Cortex of kidney (tissue), 1 donor: ENCODE measurements at places on chromosomes 1 and 21.

GRCh38 chr1:18529714-18530113 is 49.0 kb downstream of the KLHDC7A start:
- no peak for DNase-seq

DNA sequence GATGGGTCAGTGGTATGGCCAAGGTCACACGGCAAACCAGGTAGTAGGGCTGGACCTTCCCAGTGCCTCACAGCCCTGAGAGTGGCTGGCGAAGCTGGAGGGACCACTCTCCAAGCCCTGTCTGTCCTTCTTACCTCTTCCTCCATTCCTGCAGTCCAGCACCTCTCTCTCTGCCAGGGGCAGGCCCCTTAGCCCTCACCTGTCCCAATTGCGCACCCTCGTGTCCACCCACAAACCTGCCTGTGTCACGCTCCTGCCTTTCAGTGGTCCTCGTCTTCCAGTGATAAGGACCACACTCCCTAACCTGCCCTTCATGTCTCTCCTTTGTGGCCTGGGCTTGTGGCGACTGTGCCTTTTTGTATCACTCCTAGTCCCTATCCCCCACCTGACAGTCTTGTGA is 3.4 kb downstream of the PODN start:
- no peak for DNase-seq

DNA sequence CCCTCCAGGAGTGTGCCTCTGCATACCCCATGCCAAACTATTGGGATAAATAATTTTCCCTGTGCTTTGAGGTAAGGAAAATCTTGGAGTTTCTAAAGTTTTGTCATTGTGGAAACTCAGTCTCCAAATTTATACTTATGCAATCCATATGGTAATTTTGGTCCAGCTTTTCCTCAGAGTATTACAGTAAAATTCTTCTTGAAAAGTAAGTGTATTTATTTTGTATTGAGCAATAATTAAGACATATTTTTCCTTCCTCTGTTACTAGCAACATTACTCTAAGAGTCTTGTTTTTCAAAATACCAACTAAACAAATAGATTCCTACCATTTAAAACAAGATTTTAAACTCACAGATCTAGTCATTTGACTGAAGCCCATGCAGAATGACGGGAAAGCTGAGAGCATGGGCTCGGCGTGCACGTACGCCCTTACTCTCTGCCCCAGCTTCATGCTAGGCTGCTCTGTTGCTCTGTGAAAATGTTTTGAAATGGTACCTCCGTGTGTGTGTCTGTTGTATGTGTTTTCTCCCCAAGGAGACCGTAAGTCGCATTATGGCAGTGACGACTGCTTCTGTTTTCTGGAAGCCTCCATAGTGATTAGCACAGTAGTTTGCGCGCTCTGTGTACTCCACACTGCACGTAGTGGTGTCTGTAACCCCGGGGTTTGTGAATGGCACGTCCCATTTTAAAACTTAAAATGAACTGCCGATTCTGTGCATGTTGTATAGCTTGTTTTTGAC is 165.3 kb downstream of the SDCCAG8 start:
- no peak for DNase-seq

DNA sequence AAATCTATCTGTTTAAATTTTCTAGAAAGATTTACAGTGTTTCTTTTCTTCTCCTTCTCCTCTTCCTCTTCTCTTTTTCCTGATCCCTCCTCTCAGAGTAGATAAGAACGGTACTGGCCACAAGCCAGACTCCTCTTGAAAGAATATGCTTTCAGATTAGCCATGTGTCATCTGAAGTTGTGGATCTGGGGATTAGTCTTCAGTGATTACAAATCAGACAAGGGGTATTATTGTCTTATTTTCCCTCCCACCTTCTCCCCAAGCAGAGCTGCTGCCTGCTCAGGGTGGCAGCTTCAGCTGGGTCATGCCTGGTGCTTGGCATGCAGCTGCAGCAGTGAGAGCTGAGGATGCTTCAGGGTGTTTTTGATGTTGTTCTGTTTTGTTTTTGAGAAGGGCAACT is 42.7 kb downstream of the SGIP1 start:
- no peak for DNase-seq

DNA sequence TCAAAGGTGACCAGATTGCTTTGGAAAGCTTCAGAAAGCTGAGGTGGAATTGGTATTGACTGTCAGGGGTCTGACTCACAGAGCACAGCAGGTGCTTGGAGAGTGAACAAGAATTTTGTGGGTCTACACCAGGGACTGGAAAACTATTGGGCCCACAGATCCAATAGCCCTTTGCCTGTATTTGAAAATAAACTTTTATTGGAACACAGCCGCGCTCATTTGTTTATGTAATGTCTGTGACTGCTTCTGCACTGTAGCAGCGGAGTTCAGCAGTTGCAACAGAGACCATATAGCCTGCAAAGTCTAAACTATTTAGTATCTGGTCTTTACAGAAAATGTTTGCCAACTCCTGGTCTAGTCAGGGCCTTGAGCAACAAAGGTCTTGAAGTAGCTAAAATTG is 315.6 kb downstream of the NFIA start:
- DNase-seq: no peak
